Stimulated activated CD4-positive, alpha-beta T cell treated with anti-CD3 and anti-CD28 coated beads, TNF-alpha, amount 100 ng/mL, for 4 hours (primary cell): ENCODE measurements at places on chromosomes 16 and 17.

- no peak for DNase-seq
Measured at GRCh38 chr16:86202760-86203426, 303.9 kb downstream of the IRF8 start.

- DNase-seq, result peak; percentile 52
Measured at GRCh38 chr16:1825864-1826690, 548 bp downstream of the HAGH start.

DNA sequence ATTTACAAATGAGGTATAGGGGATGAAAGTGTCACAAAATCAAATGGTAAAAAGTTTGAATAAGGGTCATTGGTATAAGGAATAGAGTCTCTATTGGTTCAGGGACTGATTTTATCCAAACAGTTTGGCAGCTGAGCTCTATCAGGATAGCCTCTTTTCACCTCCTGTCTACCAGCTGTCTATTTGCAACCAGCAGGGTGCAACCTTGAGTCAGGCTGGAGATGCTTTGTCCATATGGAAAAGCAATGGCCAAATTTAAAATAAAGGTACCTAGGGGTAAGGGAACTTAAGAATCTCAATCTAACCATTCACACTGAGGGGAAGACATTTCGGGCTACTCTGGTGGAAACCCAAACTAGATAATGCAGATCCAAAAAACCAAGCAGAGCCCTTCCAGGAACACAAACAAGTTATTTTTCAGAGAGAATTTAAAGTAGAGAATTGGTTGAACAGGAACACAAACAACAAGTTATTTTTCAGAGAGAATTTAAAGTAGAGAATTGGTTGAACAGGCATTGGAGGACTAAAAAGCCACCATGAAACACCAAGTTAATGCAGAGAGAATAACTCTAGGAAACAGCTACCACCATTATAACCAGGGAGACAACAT is 12.6 kb upstream of the CA10 start:
- DNase-seq, result no peak

- no peak for DNase-seq
Measured at GRCh38 chr16:3548859-3549258, 28.3 kb downstream of the NLRC3 start.

DNA sequence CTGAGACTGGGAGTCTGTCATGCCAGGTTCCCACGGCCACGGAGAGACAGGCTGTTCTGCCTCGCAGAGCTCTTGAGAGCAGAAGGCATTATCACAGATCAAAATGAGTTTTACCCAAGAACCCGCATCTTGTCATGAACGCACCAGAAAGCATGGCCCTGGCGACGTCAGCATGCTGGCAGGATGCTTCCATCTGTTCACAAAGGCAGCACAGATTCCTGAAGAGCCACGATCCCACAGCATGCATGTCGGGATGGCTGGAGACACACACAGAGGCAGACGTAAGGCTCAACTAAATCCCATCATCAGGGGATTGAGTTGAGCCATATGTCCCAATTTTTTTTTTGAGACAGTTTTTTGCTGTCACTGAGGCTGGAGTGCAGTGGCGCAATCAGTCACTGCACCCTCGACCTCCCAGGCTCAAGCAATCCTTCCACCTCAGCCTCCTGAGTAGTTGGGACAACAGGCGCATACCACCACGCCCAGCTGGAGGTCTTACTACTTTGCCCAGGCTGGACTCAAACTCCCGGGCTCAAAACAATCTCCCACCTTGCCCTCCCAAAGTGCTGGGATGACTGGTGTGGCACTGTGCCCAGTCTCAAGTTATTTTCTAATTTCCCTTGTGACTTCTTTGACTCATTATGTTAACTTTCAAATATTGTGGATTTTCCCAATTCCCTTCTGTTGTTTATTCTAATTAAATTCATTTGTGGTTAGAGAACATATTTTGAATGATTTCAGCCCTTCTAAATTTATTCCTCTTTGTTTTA is 11.1 kb downstream of the FANCA start:
- no peak for DNase-seq

DNA sequence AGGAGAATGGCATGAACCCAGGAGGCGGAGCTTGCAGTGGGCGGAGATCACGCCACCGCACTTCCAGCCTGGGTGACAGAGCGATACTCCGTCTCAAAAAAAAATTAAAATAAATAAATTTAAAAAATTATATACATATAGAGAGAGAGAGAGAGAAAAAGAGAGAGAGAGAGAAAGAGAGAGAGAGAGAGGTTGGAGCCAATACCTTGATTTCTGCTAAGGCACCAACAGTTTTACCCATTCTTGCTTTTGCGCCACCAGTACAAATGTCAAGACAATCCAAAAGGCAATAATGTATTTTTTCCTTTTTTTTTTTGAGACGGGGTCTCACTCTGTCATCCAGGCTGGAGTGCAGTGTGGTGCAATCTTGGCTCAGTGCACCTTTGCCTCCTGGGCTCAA is 17.2 kb downstream of the BRIP1 start:
- no peak for DNase-seq

- no peak for DNase-seq
Measured at GRCh38 chr17:75646638-75646992, 13.4 kb downstream of the SMIM5 start.

DNA sequence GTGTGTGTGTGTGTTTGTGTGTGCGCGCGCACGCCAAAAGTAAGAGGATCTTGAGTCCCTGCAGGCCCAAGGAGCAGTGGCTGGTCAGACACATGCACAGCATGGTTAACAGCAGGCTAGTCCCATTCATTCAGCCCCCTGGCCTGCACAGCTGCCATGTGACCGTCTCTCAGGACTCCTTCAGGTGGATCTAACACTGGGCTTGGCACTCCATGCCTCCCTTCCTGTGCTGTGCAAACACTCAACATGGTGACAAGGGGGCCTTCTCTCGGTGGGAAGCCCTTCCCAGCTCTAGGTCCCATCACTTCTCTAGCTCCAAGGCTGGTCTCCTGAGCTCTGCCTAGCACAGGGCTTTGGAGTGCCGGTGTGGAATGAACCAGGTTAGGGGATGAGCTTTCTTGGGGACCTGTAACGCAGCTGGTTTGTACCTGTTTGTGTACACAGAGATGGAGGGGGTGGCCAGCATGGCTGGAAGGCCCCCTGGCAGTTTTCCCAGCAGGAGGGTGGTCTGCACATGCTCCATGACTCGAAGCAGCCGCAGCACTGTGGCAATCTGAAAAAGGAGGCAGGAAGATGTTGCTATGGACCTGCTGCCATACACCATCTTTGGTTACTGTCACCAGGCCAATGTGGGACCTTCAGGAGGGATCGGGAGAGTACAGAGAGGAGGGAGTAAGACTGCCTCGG is 69.4 kb upstream of the GCSH start:
- no peak for DNase-seq

DNA sequence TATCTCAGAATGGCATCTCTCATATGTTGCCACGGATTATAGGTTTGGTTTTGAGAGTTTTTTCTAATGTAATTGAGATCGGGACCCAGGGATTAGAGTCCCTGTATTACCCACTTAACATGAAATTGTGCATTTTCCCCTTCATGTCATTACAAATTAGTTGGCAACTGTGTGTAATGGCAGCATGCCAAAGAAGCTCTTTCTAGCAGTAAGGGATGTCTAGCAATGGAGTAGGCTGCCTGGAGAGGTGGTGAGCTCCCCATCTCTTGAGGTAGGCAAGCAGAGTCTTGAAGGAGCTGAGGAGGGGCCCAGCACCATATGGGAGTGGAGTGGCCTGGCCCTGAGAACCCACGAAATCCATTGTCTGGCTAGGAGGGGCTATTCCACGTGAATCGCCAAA is 10.0 kb upstream of the KATNB1 start:
- DNase-seq, result no peak

- no peak for DNase-seq
Measured at GRCh38 chr16:69031877-69032301, 73.6 kb upstream of the HAS3 start.

GRCh38 chr17:40602445-40603443 is 37.5 kb upstream of the CCR7 start:
- no peak for DNase-seq

DNA sequence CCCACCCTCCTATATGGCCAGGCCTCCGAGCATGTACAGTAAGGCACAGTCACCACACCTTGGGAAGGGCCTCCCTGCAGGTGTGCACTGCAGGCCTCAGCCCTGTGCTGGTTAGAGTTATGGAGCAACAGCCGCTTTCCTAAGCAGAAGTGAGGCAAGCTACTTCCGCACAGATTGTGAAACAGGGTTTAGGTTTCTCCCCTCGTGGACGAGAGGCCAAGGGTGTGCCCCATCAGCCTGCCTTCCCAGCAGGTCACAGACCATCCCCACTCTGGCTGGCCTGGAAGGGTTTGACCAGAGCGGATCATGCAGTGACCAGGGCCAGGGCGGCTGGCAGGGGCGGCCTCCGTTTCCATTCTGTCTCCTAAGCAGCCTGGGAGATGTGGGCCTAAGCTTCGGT is 4.7 kb downstream of the MSRB1 start:
- DNase-seq, result no peak

DNA sequence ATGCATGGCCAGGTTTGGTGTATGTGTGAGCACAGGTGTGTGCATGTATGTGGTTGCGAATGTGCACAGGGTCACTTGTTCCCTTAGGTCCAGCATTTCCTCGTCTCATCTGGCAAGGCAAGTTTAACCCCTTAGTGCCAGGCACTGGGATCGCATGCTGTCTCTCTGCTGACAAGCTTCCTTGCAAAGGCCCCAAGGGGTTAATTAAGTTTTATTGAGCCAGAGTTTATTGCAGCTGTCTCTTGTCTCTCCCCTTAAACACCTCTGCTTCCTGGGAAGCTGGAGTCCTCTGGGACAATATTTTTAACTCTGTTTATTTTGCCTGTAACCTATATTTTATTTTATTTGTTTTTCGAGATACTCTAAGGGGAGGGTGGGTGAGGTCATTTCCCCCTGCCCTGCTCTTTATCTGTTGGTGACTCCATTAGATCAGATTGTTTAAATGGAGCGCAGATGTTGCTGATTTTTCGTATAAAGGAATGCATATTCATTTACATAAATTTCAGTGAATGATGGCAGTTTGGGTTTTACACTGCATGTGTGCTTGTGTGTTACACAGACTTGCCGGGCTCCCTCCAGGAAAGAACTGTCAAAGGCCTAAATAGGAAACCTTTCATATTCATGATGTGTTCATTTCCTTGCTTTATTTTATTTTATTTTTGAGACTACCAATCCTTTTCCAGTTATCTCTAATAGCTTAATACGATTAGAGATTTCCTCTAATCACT is 99.7 kb downstream of the CBLN1 start:
- no peak for DNase-seq

DNA sequence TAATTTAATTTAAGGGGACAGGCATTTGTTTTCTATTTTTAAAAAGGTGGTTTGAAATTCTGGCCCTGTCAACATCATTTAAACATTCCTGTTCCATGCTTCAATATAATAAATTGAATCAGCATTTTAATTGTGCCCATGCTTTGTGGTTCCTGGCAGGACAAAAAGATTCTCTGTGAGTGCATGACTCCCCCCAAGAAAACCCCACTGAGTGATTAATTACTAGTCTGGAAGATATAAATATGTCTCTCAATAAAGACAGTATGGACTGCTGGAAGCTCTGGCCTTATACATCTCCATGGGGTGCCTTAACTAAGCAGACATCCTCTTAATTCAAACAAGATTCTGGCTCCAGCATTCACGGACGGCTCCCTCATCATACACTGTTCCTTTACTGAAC is 95.0 kb upstream of the PSMD7 start:
- no peak for DNase-seq

- no peak for DNase-seq
Measured at GRCh38 chr16:11670171-11671131, 2.2 kb downstream of the SNN start.

DNA sequence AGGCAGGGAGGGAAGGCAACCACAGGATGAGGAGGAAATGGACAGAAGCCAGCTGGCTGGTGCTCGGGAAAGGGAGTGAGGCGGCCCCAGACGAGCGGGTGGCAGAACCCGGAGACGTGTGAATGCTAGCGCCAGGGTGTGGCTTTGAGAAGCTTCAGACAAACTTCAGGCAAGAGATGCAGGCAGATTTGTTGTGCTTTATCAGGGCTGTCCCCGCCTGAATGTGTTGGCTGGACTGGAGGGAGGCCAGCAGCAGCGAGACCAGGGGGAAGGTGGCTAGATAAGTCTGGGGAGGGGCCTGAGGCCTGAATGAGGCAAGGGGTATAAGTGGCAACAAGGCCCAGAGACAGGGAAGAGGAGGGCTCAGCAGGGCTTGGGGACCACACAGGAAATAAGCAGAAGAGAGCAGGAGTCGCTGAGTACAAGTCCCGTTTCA is 22.0 kb downstream of the CAMKK1 start:
- DNase-seq, result no peak

- no peak for DNase-seq
Measured at GRCh38 chr17:52191491-52191890, 33.0 kb upstream of the CA10 start.

GRCh38 chr17:37608351-37609169 is 658 bp downstream of the SYNRG start:
- peak; percentile 17 for DNase-seq

GRCh38 chr16:80599466-80599865 is 58.7 kb downstream of the DYNLRB2 start:
- no peak for DNase-seq

DNA sequence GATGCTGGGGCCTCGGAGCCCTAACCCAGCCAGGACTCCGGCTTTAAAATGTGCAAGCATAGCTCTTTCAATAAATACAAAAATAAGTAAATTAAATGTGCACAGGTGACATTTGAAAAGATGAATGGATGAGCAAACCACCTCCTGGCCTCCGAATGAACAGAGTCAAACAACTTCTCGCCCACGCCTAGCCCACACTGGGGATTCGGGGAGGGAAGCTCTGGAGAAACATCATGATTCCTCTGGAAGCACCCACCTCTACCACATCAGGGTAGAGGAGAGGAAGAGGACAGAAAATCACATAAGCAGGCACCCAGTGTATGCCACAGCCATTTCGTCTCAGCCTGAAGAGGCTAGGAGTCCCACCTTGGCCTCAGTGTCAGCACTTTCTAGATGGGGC is 105.8 kb downstream of the SDK2 start:
- no peak for DNase-seq

GRCh38 chr17:32551186-32551955 is 64.6 kb downstream of the CDK5R1 start:
- DNase-seq, result no peak

- no peak for DNase-seq
Measured at GRCh38 chr16:22787466-22788192, 26.3 kb upstream of the HS3ST2 start.

DNA sequence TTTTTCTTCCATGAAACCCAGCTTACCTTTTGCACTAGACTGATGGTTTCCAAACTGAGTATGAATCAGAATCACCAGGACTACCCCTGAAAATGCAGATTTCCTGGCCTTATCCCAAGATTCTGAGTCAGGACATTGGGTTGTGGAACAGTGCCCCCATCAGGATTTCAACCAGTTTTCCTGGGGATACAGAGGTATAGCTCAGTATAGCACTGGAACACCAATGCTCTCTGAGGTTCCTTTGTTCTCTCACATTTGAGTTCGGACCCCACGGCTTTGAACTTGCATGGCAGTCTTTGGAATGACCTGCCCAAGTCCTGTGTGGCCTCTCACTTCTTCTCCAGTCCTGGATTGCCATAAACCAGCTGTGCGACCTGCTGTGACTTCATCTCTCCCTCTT is 12.8 kb upstream of the CCL8 start:
- no peak for DNase-seq

GRCh38 chr17:76994237-76994637 is 126.0 kb downstream of the MGAT5B start:
- no peak for DNase-seq
